ENCODE measurements at places on chromosomes 11 and 22. TPM values are rescaled to one million over a fixed set of nuclear protein-coding genes. Genes with fewer than 3 reads are reported as not detected.

DNA sequence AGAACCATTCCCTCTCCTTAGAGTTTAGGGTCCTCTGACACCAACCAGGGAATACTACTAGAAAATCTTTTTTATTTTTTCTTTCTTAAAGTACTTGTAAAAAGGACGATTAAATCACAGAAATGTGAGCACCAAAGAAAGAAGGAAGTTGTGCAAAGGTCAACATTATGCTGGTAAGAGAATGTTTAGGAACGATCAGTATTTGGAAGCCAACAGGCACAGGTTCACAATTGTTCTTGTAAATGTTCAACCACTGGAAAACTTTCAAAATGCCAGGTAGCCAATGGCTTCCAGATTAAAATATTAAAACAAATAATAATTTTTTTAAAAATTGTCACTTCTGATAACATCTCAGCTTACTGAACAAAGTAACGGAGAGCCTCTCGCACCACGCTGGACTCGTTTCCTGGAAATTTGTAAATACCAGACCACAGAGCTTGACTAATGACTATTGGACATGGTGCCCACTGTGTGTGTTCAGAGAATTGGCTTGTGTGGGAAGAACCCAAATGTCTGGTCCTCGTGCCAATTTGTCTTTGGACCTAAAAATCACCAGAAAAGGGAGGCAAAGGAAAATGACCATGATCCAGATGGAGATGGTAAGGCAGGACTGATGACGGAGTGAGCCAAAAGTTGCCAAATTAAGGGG is 20.8 kb downstream of the COMMD9 start:
- DNase-seq, result no peak

GRCh38 chr11:34501949-34502348 is 11.6 kb downstream of the ELF5 start:
- no peak for DNase-seq

GRCh38 chr22:27193636-27194035 is 536.2 kb downstream of the MIAT start:
- DNase-seq, result no peak

- no peak for DNase-seq
Observed at GRCh38 chr11:123392844-123393243, 37.2 kb upstream of the GRAMD1B start.

- no peak for DNase-seq
Observed at GRCh38 chr11:68330700-68331337, 18.4 kb downstream of the LRP5 start.

GRCh38 chr11:131902421-131902820 is 532.0 kb downstream of the NTM start:
- DNase-seq, result no peak

Gene MAPK8IP2
- 0.72 TPM for total RNA-seq

Gene LGALS12
- total RNA-seq, result 0.48 TPM

Gene SNU13
- total RNA-seq, result 35.9 TPM

Gene ZBTB44
- 55.1 TPM for total RNA-seq

All from umbilical cord (tissue), 2 donors.